Activated CD8-positive, alpha-beta T cell treated with anti-CD3 and anti-CD28 coated beads, Interleukin-2, amount 10 ng/mL, durations not matched to agents 7 days and 5 days (primary cell): ENCODE measurements at places on chromosomes 4 and X. TPM values are rescaled to one million over a fixed set of nuclear protein-coding genes. Genes with fewer than 3 reads are reported as not detected.

GRCh38 chr4:83320548-83320947 is 14.1 kb downstream of the HPSE start:
- H3K27ac ChIP-seq = peak overlapping the region; percentile 78
- H3K27me3 ChIP-seq = no peaks in the 10 kb centered on the region
- peaks cover 17% of the 10 kb centered on the region for H3K4me1 ChIP-seq
- no peak overlapping the region for H3K4me3 ChIP-seq

- peaks cover 5% of the 10 kb centered on the region for H3K27me3 ChIP-seq
- no peak overlapping the region for H3K4me3 ChIP-seq
- no peak for DNase-seq
- no peaks in the 10 kb centered on the region for H3K36me3 ChIP-seq
These were observed 33.4 kb downstream of the ANXA3 start for GRCh38 chr4:78584863-78585547.

- no peaks in the 10 kb centered on the region for H3K36me3 ChIP-seq
- no peak for DNase-seq
- H3K27ac ChIP-seq = no peak overlapping the region
- peaks cover 2% of the 10 kb centered on the region for H3K4me1 ChIP-seq
These were observed 1139.6 kb downstream of the STPG2 start for GRCh38 chr4:97003715-97004114.

GRCh38 chrX:128685387-128685786 is 633.2 kb upstream of the ACTRT1 start:
- H3K4me3 ChIP-seq = no peak overlapping the region
- no peaks in the 10 kb centered on the region for H3K27me3 ChIP-seq
- H3K4me1 ChIP-seq = no peaks in the 10 kb centered on the region
- H3K27ac ChIP-seq = no peak overlapping the region

GRCh38 chr4:95466791-95467190 is 82.0 kb downstream of the UNC5C start:
- H3K4me1 ChIP-seq = no peaks in the 10 kb centered on the region
- peaks cover 2% of the 10 kb centered on the region for H3K27me3 ChIP-seq
- no peak overlapping the region for H3K27ac ChIP-seq
- H3K36me3 ChIP-seq = no peaks in the 10 kb centered on the region
- no peak overlapping the region for H3K4me3 ChIP-seq

GRCh38 chr4:28238876-28239275 is 1378.2 kb downstream of the STIM2 start:
- H3K36me3 ChIP-seq = no peaks in the 10 kb centered on the region
- no peak overlapping the region for H3K27ac ChIP-seq
- no peaks in the 10 kb centered on the region for H3K27me3 ChIP-seq
- H3K4me3 ChIP-seq = no peak overlapping the region
- no peak for DNase-seq

- H3K27ac ChIP-seq = no peak overlapping the region
- no peaks in the 10 kb centered on the region for H3K36me3 ChIP-seq
- H3K4me1 ChIP-seq = no peaks in the 10 kb centered on the region
- DNase-seq = no peak
- H3K4me3 ChIP-seq = no peak overlapping the region
These were observed 262.2 kb upstream of the TTC29 start for GRCh38 chr4:147207911-147208310.

DNA sequence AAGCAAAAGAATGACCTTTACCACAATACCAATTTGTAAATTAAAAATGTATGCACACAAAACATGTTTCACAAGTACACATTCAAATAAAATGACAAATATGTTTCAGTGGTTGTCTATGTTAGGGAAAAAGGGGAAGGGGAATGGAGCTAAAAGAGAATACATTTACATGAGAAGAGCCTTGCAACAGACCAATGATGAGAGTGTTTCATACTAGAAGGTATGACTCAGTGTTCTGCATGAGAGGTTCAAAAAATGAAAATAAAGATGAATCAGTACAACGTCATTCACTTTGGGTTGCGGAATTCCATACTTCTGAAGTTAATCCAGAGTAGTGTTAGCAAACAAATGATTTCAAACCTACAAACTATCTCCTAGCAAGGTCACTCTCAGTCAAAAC is 51.7 kb downstream of the RPGR start:
- H3K36me3 ChIP-seq = peaks cover 2% of the 10 kb centered on the region
- H3K27ac ChIP-seq = no peak overlapping the region
- no peak for DNase-seq
- H3K4me3 ChIP-seq = no peak overlapping the region
- H3K27me3 ChIP-seq = no peaks in the 10 kb centered on the region
- H3K4me1 ChIP-seq = peaks cover 8% of the 10 kb centered on the region

- H3K36me3 ChIP-seq = peaks cover 31% of the 10 kb centered on the region
- peaks cover 32% of the 10 kb centered on the region for H3K4me1 ChIP-seq
- peak overlapping the region; percentile 39 for H3K27ac ChIP-seq
- peak; percentile 26 for DNase-seq
These were observed 28.0 kb downstream of the JAKMIP1 start for GRCh38 chr4:6172093-6172926.

- peaks cover 15% of the 10 kb centered on the region for H3K4me1 ChIP-seq
- H3K27me3 ChIP-seq = peaks cover 16% of the 10 kb centered on the region
- no peak overlapping the region for H3K27ac ChIP-seq
- H3K36me3 ChIP-seq = no peaks in the 10 kb centered on the region
- H3K4me3 ChIP-seq = no peak overlapping the region
- peak; percentile 35 for DNase-seq
These were observed 22.1 kb downstream of the DOK7 start for GRCh38 chr4:3485011-3485791.

- H3K4me1 ChIP-seq = no peaks in the 10 kb centered on the region
- no peak overlapping the region for H3K27ac ChIP-seq
- no peak for DNase-seq
- no peaks in the 10 kb centered on the region for H3K27me3 ChIP-seq
- H3K36me3 ChIP-seq = no peaks in the 10 kb centered on the region
These were observed 1197.2 kb downstream of the PCDH7 start for GRCh38 chr4:31917334-31917733.

GRCh38 chr4:155241664-155242063 is 33.2 kb downstream of the NPY2R start:
- H3K4me1 ChIP-seq = no peaks in the 10 kb centered on the region
- no peak overlapping the region for H3K4me3 ChIP-seq
- H3K27me3 ChIP-seq = no peaks in the 10 kb centered on the region
- H3K27ac ChIP-seq = no peak overlapping the region
- DNase-seq = no peak
- no peaks in the 10 kb centered on the region for H3K36me3 ChIP-seq

GRCh38 chr4:136392576-136392975 is 1139.7 kb downstream of the PCDH18 start:
- H3K4me1 ChIP-seq = no peaks in the 10 kb centered on the region
- H3K4me3 ChIP-seq = no peak overlapping the region
- no peak for DNase-seq
- no peaks in the 10 kb centered on the region for H3K36me3 ChIP-seq
- no peak overlapping the region for H3K27ac ChIP-seq
- H3K27me3 ChIP-seq = no peaks in the 10 kb centered on the region

Gene SLC25A4
- total RNA-seq = 4.8 TPM

Gene ADH1C
- not detected for total RNA-seq

Gene FAAH2
- not detected for total RNA-seq

Gene ABCG2
- 0.61 TPM for total RNA-seq

Gene FANCB
- total RNA-seq = 12.8 TPM

Gene CFAP47
- not detected for total RNA-seq

Gene NAP1L2
- 1.0 TPM for total RNA-seq
